ENCODE measurements at places on chromosomes 2 and 18. TPM values are rescaled to one million over a fixed set of nuclear protein-coding genes. Genes with fewer than 3 reads are reported as not detected.

GRCh38 chr2:164922134-164922533 is 33.2 kb downstream of the SLC38A11 start:
- no peak for DNase-seq
- no peak overlapping the region for H3K4me3 ChIP-seq
- no peaks in the 10 kb centered on the region for H3K4me1 ChIP-seq
- no peak overlapping the region for H3K27ac ChIP-seq
- no peaks in the 10 kb centered on the region for H3K27me3 ChIP-seq
- H3K36me3 ChIP-seq: no peaks in the 10 kb centered on the region

Gene POTEI
- total RNA-seq: not detected

Gene SGPP2
- 2.6 TPM for total RNA-seq

Gene FSHR
- total RNA-seq: not detected

DNA sequence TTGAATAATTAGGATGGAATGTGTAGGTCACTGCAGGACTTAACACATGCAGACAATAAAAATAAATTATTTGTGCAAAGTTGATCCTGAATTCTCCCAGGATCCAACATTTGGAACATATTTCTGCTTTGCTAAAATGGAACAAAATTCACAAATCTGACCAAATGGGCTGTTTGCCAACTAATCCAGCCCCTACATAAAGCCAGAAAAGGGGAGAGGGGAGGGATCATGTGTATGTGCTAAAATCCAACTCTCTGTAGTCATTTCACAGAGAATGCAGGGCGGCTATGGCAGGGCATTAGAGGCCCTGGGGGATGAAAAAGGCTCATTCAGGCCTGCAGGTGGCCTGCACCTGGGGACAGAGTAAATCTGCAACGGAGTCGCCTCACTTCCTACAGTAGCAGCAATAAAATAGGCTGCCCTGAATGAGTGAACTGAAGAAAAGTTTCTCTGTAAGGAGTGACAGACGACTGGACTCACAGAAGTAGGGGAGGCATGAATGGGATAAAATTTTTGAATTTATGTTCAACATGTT is 4.0 kb upstream of the ZFP36L2 start:
- H3K4me3 ChIP-seq: no peak overlapping the region
- peaks cover 24% of the 10 kb centered on the region for H3K4me1 ChIP-seq
- H3K27me3 ChIP-seq: no peaks in the 10 kb centered on the region
- DNase-seq: no peak

DNA sequence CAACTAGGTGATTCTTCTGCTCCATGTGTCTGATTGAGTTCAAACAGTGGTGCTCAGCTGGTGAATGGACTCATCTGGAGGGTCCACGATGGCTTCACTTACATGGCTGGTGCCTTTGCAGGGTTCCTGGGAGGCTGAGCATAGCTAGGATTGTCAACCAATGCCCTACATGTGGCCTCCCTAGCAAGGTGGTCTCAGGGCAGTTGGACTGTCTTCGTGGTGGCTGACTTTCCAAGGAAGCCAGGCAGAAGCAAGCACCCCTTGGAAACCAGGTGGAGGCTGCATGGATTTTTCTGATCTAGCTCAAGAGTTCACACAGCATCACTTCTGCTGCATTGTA is 6.8 kb downstream of the IL1R2 start:
- H3K4me1 ChIP-seq: no peaks in the 10 kb centered on the region
- H3K27me3 ChIP-seq: no peaks in the 10 kb centered on the region
- no peaks in the 10 kb centered on the region for H3K36me3 ChIP-seq
- DNase-seq: no peak
- no peak overlapping the region for H3K27ac ChIP-seq
- no peak overlapping the region for H3K4me3 ChIP-seq

Gene GAREM1
- total RNA-seq: 0.38 TPM

Gene OSR1
- total RNA-seq: not detected

DNA sequence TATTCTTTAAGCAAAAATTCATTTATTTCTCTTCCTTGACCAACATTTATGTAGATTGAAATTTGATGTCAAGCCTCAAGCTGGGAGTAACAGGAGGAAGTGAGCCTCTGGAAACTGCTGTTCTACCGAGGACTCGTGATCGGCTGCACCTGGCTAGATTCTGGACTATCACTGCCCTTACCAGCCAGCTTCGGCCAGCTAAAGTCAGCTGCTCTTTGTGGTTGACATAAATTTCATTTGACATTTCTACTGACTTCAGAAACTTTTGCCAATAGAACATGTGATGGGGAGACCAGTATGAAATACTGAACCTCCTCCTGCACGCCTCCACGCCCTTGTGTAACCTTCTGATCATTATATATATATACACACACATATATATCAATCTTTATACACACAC is 74.2 kb upstream of the RGPD5 start:
- no peaks in the 10 kb centered on the region for H3K4me1 ChIP-seq
- peaks cover 9% of the 10 kb centered on the region for H3K27me3 ChIP-seq
- H3K27ac ChIP-seq: no peak overlapping the region
- no peak for DNase-seq
- no peak overlapping the region for H3K4me3 ChIP-seq

- H3K27ac ChIP-seq: no peak overlapping the region
- no peaks in the 10 kb centered on the region for H3K27me3 ChIP-seq
- H3K4me1 ChIP-seq: no peaks in the 10 kb centered on the region
- DNase-seq: no peak
- H3K4me3 ChIP-seq: no peak overlapping the region
These were observed 560.4 kb upstream of the LRRTM4 start for GRCh38 chr2:78082555-78082954.

Gene SKA1
- total RNA-seq: 1.4 TPM

- no peaks in the 10 kb centered on the region for H3K4me1 ChIP-seq
- no peak overlapping the region for H3K27ac ChIP-seq
These were observed 64.8 kb upstream of the RND3 start for GRCh38 chr2:150552041-150552820.

- no peaks in the 10 kb centered on the region for H3K4me1 ChIP-seq
- no peak for DNase-seq
- no peaks in the 10 kb centered on the region for H3K36me3 ChIP-seq
These were observed 1060.8 kb downstream of the CNTNAP5 start for GRCh38 chr2:125085904-125086303.

GRCh38 chr2:20188851-20189250 is 36.1 kb downstream of the SDC1 start:
- H3K4me3 ChIP-seq: no peak overlapping the region
- H3K4me1 ChIP-seq: no peaks in the 10 kb centered on the region

GRCh38 chr2:45734952-45735351 is 83.5 kb downstream of the PRKCE start:
- H3K27ac ChIP-seq: no peak overlapping the region
- DNase-seq: no peak
- no peak overlapping the region for H3K4me3 ChIP-seq
- no peaks in the 10 kb centered on the region for H3K36me3 ChIP-seq
- H3K27me3 ChIP-seq: no peaks in the 10 kb centered on the region

Gene RPL37A
- total RNA-seq: 3,339 TPM

Data from T-cell (primary cell).